ENCODE measurements at places on chromosomes 16 and 17.

DNA sequence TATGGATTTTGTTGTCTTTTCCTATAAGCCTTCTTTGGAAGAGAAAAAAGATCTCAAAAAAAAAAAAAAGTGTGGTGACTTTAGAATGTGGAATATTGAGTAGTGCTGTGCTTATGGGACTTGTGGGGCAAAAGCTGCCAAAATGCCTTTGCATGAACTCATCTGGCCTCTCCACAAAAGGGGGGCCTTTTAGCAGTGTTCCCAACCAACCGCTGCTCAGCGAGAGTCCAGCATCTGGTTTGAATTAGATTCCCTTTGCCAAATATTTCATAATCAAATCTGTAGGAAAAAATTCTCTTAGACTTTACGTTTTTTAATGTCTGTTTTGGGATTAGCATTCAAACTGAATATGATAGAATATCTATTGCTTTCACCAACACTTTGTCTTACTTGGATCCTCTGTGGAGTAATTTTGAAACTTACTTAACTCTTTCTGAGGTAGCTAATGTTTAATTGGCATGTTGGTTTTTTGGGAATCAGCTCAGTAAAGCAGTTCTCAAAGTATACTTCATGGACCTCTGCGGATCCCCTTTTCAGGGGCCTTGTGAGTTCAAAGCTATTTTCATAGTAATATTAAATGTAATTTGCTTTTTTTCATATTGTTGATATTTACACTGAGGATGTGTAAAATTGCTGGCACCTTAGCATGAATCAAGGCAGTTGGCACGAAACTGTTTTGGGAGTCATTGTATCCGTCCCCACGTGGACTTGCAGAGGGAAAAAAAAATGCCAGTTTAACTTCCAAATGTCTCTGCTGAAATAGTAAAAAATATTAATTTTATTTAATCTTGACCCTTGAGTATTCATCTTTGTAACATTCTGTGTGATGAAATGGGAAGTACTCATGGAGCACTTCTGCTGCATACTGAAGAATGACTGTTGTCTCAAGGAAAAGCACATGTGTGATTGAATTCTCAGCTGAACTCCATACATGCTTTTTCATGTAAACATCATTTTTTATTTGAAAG is 34.7 kb upstream of the VPS4A start:
- no peak for DNase-seq

DNA sequence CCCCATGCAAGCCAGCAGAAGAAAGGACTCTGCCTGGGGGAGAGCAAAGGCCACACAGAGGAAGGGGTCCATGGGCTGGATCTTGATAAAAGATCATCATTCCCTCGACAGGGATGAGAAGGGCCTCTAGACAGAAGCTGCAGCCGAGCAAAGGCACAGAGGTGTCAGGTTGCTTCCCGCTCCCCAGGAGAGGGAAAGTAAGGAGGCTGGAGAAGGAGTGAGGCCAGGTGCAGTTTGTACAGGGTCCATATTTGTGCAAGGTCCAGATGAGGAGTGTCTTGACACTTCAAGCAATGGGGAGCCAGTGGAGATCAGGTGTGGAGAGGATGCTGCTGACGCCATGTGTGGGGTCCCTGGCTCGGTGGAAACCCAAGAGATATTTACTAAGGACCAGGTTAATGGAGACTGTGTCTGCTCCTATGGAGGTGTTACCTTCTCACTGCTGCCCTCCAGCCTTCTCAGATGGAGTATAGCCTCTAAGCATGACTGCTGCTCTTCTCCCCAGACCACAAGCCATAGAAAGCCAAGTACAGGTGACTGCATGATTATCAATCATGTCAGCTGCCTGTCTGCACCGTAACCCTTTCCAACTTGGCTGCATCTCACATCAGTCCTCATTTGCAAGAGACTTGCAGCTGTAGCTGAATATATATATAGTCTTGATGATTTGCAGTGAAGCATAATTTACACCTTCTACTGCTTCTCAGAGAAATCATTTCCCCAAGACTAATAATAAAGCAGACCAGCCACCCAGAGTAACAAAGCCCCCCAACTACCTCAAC is 21.1 kb downstream of the GAS7 start:
- no peak for DNase-seq

GRCh38 chr16:7548796-7549318 is 216.2 kb downstream of the RBFOX1 start:
- DNase-seq = no peak

- DNase-seq = no peak
These were observed 7.0 kb upstream of the SLC39A11 start for GRCh38 chr17:73099511-73099910.

DNA sequence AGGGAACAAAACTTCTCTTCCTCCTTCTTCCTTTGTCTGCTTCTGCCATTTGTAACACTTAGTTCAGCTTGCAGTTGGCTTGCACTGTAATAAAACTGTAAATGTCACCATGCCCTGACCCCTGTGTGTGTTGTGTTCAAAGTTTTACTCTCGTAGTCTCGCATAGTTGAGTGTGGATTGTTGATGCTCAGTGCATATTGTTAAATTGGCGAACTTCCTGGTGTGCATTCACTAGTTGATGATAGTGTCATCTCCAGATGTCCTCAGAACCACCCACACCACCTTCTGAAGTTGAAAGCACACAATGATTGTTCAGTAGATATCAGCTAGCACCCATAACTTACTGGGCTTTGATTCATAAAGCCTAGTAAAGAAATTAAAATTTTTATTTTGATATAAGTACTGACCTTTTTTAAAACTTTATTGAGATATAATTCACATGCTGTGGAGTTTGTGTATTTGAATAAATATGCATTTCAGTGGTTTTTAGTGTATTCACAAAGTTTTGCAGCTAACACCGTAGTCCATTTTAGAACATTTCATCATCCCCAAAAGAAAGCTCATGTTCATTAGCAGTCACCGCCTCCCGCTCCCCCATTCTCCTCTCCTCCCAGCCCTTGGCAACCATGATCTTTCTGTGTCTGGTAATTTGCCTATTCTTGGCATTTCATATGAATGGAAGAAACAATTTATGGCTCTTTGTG is 25.0 kb downstream of the USP10 start:
- no peak for DNase-seq

DNA sequence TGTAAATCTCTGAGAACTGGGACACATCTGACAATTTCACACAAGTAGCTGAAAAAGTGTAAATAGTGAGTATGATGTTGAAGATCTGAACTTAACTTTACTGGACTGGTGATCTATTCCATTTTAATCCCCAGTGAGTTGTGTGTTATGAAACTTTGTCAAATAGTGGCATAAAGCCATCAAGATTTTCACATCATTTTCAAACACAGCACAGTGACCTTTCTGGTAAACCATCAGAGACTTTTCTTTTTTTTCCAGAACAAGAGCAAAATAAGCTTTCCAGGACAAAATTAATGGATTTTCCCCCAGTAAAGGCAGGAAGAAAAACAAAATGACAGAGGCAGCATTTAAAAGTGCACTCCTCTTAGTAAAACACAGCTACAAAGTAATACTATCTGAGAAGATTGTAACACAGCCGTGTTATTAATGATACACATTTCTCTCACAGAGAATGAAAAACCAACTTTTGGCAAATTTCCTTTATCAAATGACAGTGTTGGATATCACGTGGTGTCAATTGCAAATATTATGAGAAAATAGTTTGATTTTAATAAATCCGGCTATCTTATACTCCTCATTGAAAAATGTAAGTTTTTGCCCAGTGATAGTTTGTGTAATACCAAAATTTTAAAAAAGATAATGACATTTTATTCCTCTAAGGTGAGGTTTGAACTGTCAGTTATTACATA is 16.8 kb upstream of the COL1A1 start:
- DNase-seq = no peak

GRCh38 chr17:74148901-74149596 is 54.4 kb upstream of the RPL38 start:
- DNase-seq = no peak

GRCh38 chr16:679814-680624 is at the start of gene STUB1:
Gene STUB1 (plus strand): TSS chr16:680410. CDS start chr16:680526, 116 bp downstream.
- DNase-seq = peak; percentile 90
